ENCODE measurements at places on chromosomes 5 and 9. TPM values are rescaled to one million over a fixed set of nuclear protein-coding genes. Genes with fewer than 3 reads are reported as not detected.

Gene ITGA1
- polyA plus RNA-seq: 28.6 TPM

DNA sequence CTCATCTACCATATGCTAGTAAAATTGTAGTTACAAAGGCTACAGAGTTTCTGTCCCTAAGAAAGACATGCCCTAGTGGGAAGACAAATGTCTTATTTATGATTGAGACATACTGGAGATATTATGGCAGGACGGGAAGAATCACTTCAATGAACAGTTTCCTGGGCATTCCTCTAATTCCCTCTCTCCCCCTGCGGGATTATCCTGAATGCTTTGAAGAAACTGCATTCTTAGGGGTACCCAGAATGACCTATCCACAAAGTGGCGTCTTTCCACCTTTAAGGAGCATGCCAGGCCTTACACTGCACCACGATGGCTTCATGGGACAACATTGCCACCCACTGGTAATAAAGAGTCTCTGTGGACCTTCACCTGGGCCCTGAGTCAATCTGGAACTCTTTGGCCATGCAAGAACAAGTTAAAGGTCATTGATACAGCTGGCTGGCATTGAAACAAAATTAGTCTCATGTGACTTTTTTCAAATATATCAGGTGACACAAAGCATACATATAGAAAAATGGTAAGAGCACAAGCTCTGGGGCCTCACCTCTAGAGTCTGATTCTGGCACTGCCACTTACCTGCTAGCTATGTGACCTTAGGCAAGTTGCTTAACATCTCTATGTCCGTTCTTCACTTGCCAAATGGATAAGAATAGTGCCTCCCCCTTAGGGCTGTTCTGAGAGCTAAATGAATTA lies 32.0 kb downstream of the ANKRD55 start:
- DNase-seq: peak; percentile 88

Gene GRIN3A
- not detected for polyA plus RNA-seq

DNA sequence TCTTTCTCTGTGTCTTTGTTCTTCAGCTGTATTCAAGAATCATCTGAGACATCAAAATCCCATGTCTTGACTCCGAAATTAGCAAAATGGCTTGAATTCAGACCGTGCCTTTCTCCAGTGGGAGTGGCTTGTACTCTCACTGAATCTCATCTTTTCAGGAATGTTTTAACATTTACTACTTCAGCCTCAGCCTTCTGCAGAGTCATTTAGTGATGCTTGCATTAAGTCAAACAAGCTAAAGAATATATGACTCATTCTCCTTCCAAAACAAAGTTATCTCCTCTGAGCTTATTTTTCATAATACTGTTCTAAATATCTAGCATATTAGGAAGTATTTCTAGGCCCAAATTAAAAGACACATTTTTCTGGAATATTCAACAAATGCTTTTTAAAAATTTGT lies 205.3 kb downstream of the CDH10 start:
- no peak for DNase-seq

DNA sequence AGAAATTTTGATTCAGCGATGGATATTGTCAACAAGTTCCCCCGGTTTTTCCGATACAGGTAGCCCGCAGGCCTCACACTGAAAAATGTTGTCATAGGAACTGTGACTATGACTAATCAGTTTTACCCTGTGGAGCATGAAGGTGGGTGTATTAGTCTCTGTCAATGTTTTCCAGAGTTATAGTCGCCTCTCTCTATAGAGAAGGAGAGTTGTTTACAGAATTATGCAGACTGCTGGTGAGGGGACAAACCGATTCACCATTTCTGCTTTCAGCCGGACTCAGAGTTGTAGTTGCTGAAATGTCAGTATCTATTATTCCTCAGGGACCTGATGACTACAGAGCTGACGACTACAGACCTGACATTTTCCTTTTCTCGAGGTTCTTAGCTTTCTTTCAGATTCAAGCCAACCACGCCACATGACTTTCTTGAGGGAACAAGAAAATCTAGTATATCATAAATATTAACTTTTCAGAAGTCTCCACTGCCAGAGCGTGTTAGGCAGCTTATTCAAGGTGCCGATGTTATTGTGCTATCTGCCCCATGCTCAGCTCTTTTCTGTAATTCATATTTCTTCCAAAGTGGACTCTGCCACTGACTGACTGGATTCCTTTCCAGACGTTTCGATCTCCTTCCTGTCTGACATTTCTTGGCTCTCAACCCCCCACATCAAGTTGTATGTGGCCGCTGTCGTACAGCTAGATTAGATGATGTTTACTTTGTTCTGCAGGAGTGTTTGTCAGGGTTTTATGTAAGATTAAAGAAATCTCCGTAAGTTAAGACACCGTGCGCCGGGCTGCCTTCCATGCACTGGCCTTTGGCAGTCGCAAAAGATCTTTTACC lies 178.1 kb downstream of the FGF1 start:
- DNase-seq: peak; percentile 39

GRCh38 chr5:172683645-172684471 lies 42.8 kb downstream of the NEURL1B start:
- DNase-seq: no peak

Gene DNLZ
- 3.4 TPM for polyA plus RNA-seq

Gene RMRP
- polyA plus RNA-seq: 51.4 TPM

Gene SPATA31E1
- polyA plus RNA-seq: not detected

DNA sequence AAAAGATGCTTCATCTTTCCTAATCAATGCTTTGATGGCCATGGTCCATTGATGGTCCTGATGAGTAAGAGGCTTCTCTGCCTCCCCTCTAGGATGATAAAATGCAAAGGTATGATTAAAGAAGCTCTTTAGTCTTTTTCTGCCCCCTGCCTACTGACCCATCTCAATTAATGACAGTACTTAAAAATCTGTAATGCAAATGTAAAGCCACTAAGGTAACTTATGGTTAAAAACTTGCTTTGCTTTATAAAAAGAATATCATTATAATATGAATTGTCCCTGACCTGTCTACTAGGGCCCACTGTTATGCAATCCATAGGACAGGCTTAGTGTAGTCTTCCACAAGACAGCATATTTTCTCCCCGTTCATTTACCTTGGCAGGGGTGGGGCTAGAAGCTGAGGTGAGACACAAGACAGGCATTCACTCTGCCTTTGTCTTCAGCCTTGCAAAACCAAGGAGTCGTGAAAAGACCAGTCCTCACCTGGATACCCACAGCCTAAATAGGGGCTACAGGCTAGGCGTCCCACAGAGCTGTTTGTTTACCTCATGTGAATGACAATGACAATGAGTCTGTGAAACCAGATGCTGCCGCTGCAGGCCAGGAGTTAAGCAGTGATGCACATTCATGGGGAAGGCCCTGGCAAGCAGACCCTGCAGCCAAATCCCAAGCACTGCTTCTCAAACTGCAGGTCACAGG lies 60.4 kb downstream of the BNC2 start:
- no peak for DNase-seq

GRCh38 chr5:112707187-112708102 lies 30.2 kb upstream of the APC start:
- DNase-seq: peak; percentile 98

Gene TAF11L8
- polyA plus RNA-seq: not detected

DNA sequence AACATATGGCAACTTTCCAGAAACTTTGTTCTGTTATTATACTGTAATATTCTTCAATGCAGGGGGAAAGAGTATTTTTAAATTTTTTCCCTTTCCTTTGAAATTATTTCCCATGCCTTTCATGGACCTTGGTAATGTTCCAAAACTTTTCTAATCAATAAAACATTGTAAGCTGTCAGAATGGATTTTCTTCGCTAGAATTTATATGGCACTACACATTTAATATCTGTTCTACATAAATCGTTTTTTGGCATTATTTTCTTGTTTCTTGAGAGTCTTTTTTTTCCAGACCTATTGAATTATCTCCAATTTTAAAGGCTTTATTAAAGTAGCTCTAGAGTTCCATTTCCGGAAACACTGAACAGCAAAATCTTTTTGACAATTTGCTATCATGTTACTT lies 249.0 kb downstream of the TMEM167A start:
- no peak for DNase-seq

GRCh38 chr5:35345222-35345621 lies 114.9 kb upstream of the PRLR start:
- peak; percentile 4 for DNase-seq

Gene FGF1
- polyA plus RNA-seq: not detected

GRCh38 chr9:87787735-87788134 lies 61.8 kb downstream of the CTSL start:
- no peak for DNase-seq

- no peak for DNase-seq
Observed at GRCh38 chr5:130652176-130652575, 512.9 kb downstream of the HINT1 start.

Gene TMEM215
- polyA plus RNA-seq: not detected

GRCh38 chr5:14721990-14722656 lies 57.6 kb downstream of the OTULIN start:
- peak; percentile 29 for DNase-seq

DNA sequence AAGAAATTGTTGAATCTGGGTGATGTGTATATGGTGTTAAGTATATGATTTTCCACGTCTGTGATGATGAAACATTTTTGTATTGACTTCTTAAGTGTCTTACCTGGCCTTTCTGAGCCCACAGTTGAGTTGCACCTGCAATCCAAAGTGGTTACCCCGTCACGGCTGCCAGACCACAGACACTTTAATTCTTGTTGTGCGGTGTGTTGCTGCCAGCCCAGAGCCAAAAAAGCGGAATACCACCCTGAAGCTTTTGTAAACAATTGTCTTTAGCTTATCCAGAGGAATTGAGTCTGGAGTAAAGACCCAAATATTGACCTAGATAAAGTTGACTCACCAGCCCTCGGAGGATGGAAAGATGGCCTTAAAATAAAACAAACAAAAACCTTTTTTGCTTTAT lies 35.1 kb downstream of the MTAP start:
- DNase-seq: no peak

GRCh38 chr5:109387408-109387974 lies 22.3 kb downstream of the PJA2 start:
- DNase-seq: no peak

- DNase-seq: peak; percentile 3
Observed at GRCh38 chr5:30572279-30572678, 621.2 kb upstream of the CDH6 start.

- DNase-seq: no peak
Observed at GRCh38 chr5:169647566-169647965, 10.5 kb downstream of the DOCK2 start.

- DNase-seq: no peak
Observed at GRCh38 chr5:108602830-108603229, 144.9 kb upstream of the FER start.

DNA sequence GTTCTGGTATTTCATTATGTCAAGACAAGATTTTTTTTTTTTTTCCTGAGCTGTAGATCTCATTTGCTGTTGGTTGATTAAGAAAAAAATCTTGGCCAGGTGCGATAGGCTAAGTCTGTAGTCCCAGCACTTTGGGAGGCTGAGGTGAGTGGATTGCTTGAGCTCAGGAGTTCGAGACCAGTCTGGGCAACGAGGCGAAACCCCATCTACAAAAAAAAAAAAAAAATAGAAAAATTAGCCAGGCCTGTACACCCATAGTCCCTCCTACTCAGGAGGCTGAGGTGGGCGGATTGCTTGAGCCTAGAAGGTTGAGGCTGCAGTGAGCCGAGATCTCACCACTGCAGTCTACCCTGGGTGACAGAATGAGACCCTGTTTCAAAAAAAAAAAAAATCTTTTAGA lies 12.2 kb downstream of the CDC42SE2 start:
- DNase-seq: no peak

- DNase-seq: no peak
Observed at GRCh38 chr9:108671794-108672193, 184.0 kb downstream of the ACTL7B start.

Gene SLC4A9
- polyA plus RNA-seq: 0.05 TPM

DNA sequence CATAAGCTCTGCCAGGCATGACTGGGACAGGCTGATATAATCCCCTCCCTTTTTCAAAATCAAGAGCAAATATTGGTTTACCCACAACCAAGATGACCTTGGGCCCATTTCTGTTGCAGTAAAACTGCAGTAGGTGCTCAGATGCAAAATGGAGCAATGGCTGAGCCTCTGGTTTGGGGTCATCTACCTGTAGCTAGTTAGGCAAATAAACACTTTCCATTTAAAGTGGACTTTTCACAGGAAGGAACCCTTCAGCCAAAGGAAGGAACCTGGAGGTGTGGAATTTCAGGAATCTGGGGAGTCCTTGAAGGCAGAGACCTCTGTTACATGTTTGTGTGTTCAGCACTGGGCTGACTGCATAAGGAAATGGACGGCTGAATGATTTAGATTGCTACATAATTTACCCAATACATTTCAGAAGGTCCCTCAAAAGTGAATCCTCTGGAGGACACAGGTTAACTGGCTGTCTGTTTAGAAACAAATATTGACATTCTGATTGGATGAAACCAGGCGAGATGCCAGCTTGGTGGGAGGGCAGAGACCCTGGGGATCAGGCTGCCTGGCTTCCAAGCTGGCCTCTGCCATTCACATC lies 170.1 kb upstream of the ZNF618 start:
- DNase-seq: peak; percentile 85

- DNase-seq: no peak
Observed at GRCh38 chr5:147559749-147560148, 49.9 kb upstream of the DPYSL3 start.

DNA sequence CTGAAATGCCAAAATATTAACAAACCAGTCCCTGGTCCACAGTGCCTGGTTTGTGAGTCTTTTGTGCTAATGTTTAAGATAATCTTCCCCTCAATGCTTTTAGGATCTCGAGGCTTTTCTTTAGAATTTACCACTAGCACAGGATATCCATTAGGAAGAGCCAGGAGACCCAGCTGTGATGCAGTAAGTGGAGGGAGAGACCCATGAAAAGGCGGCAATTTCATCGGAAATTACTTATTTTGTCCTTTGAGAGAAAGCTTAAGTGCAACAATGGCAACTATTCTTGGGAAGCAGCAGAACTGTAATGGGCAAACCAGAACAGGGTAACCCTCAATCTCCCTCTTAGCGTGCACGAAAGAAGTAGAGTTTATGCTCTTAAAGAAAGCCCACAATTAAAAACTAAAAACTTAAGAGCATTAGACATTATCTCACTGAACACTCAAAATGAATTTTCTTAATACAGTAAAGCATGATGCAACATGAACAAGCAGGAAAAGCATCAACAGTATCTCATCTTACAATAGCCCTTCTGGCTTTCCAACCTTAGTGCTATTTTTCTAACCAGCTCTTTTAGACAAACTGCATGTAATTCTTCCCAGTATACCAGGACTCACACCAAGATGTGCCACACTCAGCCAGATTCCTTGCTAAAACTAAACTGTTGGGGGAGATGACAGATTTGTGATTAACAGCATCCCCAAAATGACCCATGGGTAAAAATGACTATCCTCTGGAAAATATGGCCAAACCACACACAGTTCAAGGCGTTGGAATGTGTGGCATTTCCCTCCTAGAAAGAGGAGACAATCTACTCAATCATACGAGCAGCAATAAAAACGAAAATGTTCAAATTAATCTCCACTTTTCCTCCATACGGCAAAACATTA lies 36.4 kb downstream of the PWWP2A start:
- DNase-seq: no peak

DNA sequence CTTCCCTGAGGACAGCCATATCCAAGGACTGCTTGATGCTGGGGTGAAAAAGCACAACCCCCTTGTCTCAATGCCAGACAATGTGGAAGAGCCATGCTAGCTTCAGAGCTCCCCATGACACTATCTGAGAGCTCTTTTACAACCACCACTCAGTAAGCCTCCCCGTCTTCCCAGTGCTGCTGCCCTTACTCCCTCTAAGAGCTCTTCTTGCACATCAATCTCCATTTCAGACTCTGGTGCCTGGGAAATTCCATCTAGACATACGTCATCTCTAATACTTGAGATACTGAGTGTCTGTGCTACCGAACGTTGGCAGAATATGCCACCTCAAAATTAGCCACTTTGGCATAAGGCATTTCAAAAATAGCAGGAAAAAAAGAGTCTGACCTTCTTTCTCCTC lies 94.5 kb downstream of the EDIL3 start:
- no peak for DNase-seq

Gene ALDH7A1
- 100 TPM for polyA plus RNA-seq
